ENCODE measurements at places on chromosomes 11 and 22.

GRCh38 chr11:67079065-67079705, 22.5 kb downstream of the RHOD start:
- DNase-seq, result no peak

DNA sequence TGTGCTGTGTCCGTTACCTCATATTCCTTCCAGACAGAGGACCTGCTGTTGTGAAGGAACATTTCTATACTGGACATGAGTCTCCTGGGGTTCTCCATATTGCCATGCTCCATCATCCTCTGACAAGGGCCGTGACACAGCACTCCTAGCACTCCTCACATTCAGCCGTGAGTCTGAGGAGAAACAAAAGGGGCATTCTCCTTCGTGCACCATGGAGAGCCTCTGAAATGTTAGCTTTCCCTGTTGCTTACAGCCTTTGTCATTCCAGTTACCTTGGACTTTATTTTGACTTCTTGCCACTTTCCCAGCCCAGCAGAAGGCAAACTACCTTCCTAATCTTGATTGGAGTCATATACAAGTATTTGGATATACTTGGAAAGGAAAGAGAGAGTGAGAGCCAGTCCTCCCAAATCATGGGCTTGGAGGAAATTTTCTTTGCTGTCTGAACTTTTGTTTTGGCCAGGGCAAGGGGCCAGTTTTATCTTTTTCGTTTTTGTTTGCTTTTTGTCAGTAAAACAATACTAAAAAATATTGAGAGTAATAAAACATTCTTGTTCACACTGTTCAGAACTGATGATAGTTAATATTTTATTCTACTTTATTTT, 29.1 kb upstream of the TECTA start:
- no peak for DNase-seq

DNA sequence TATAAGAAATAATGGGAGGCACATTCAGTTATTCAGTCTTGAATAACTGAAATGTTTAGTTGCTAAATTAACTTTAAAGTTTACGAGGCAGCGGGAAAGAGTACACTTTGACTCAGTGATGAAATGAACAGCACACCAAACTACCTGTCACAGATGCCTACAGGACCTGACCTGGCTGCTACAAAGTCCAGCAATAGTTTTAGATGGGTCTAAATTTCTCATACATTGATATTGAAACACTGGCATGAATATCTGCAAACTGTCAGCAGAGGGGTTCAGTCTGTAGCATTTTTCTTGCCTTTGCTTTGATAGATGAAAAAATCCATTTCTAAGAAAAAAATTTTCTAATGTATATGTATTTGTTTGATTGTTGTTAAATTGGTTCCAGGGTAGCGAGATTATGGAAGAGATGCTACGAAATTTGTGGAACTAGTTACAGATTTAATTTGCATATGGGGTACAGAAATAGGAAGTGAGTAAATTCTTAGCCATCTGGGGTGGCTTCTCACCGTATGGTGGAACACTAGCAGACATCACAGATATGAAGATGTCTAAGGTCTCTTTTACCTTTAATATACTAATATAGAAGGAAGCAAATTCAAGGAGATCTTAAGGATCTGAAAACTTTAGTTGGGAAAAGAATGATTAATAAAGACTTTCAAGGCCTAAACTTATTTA, 20.8 kb upstream of the GAB2 start:
- DNase-seq, result no peak

GRCh38 chr11:35909511-35910265, 34.2 kb upstream of the LDLRAD3 start:
- DNase-seq, result no peak

GRCh38 chr22:22450343-22450839, 58.2 kb downstream of the ZNF280B start:
- peak; percentile 80 for DNase-seq

GRCh38 chr22:38017272-38017920, 33.0 kb upstream of the SOX10 start:
- DNase-seq, result no peak

GRCh38 chr11:57192316-57192715, 10.6 kb downstream of the LRRC55 start:
- no peak for DNase-seq

DNA sequence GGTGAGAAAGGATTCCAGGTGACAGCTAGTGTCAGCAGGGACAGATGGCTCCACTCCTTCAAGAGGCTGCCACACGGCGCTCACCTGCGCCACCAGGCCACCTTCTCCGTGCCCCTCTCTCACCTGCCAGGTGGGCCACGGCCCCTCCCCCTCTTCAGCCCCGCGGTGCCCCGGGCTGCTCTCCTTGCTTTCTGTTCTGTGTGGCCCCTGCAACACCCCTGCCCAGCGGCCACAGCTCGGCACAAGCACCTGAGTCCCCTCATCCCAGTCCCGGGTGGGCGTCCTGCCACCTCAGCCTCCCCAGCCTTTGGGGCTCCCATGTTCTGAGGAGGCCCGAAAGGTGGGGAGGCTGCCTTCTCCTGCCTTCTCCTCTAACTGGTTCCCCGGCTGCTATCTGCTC, 46.4 kb downstream of the APOL1 start:
- peak; percentile 69 for DNase-seq

GRCh38 chr11:130198964-130199363, 39.4 kb downstream of the ST14 start:
- DNase-seq, result no peak
